ENCODE measurements at places on chromosomes 2 and 18. TPM values are rescaled to one million over a fixed set of nuclear protein-coding genes. Genes with fewer than 3 reads are reported as not detected.

The MEP1B gene
- not detected for total RNA-seq

The TMEM17 gene
- total RNA-seq = 3.6 TPM

The TXNDC2 gene
- total RNA-seq = 0.08 TPM

The PARD3B gene
- total RNA-seq = 20.1 TPM

The CD302 gene
- total RNA-seq = 36.5 TPM

The NOSTRIN gene
- total RNA-seq = 58.7 TPM

The SERPINB12 gene
- not detected for total RNA-seq

The LHCGR gene
- total RNA-seq = not detected

The LYPD1 gene
- 0.22 TPM for total RNA-seq

The CDH19 gene
- 1.1 TPM for total RNA-seq

The BOK gene
- total RNA-seq = 10.5 TPM

The IL36B gene
- total RNA-seq = not detected

- peak overlapping the region; percentile 81 for H3K4me3 ChIP-seq
- peaks cover 30% of the 10 kb centered on the region for H3K4me1 ChIP-seq
- no peaks in the 10 kb centered on the region for H3K36me3 ChIP-seq
- no peak overlapping the region for H3K27ac ChIP-seq
- DNase-seq = no peak
- no peaks in the 10 kb centered on the region for H3K27me3 ChIP-seq
Observed at GRCh38 chr2:69387770-69388481, 899 bp upstream of the GFPT1 start.

GRCh38 chr2:524442-524841, 152.8 kb downstream of the TMEM18 start:
- no peaks in the 10 kb centered on the region for H3K36me3 ChIP-seq
- H3K4me1 ChIP-seq = no peaks in the 10 kb centered on the region
- H3K4me3 ChIP-seq = no peak overlapping the region
- no peak overlapping the region for H3K27ac ChIP-seq
- H3K27me3 ChIP-seq = no peaks in the 10 kb centered on the region
- DNase-seq = no peak

GRCh38 chr2:18651842-18652774, 62.7 kb upstream of the NT5C1B start:
- DNase-seq = no peak
- H3K4me3 ChIP-seq = no peak overlapping the region
- H3K27ac ChIP-seq = no peak overlapping the region

- no peak overlapping the region for H3K4me3 ChIP-seq
- H3K27ac ChIP-seq = peak overlapping the region; percentile 78
Observed at GRCh38 chr18:49473721-49474120, 13.3 kb upstream of the DYM start.

DNA sequence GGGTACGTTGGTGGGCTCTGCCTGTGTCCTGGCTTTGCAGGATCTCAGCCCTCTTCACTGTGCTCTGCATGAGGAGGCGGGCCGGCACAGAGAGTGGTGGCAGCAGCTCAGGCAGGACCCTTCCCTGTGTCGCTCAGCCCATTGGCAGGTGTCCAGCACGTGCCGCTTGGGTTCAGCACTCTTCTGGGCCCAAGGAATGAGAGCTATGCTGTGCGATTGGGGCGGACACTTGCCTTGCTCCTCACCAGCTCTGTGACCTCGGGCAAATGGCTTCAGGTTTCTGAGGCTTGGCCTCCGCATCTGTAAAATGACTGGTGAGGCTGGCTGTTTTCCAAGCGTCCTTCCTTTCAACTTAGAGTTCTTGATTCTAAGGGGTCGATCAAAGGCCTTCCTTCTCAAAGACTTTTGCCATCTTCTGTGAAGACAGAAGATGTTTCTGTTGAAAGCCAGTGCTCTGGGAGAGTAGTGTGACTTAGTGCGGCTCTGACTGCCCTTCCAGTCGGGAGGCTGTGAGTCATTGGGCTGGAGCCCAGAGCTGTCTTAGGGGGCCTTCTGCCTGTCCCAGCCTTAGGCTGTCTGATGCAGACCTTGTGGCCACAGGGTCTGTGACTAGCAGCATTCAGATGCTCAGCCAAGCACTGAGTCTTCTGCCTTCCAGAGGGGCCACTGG, 35.6 kb downstream of the GLI2 start:
- no peaks in the 10 kb centered on the region for H3K4me1 ChIP-seq
- H3K36me3 ChIP-seq = no peaks in the 10 kb centered on the region
- peak; percentile 47 for DNase-seq
- H3K27ac ChIP-seq = no peak overlapping the region
- H3K4me3 ChIP-seq = no peak overlapping the region

DNA sequence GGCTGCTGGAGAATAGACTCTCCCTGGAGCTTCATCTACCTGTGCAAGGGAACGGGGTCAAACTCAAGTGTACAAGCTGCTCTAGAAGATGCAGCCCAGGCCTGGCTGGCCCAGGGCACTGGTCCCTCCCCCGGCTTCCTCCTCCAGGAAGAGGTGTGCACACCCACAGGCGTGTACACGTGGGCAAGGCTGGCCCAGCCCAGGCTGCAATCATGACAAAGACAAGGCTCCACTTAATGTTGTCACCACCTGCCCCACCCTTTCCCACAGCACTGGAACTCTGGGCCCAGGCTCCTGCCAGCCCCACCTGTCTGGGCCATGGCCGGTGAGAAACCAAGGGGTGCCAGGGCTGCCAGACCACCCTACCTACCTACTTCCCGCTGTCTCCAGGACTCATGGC, 29.6 kb upstream of the ALPP start:
- H3K27me3 ChIP-seq = peaks cover 48% of the 10 kb centered on the region
- H3K4me1 ChIP-seq = peaks cover 9% of the 10 kb centered on the region
- no peak overlapping the region for H3K4me3 ChIP-seq
- DNase-seq = no peak

DNA sequence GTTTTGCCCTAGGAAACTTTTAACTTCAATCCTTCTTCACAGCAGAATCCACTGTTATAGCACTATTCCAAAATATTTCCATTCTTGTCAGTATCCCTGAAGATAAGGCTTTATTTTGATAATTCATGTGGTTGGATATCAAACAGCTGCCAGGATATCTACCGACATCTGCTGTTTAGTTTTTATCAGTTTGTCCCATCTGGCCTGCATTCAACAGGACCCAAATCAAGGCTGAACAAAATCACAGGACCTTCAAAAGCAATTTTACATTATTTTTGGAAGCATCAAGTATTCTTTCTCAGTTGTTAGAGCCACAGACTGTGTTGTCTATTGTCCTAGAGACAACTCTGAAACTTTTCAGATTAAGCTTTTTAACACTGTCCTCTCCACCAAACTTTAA, 429.0 kb upstream of the PIK3C3 start:
- no peaks in the 10 kb centered on the region for H3K27me3 ChIP-seq
- H3K27ac ChIP-seq = no peak overlapping the region
- no peak overlapping the region for H3K4me3 ChIP-seq

- no peak overlapping the region for H3K4me3 ChIP-seq
- no peaks in the 10 kb centered on the region for H3K27me3 ChIP-seq
- no peaks in the 10 kb centered on the region for H3K4me1 ChIP-seq
- H3K27ac ChIP-seq = no peak overlapping the region
Observed at GRCh38 chr18:47283476-47283875, 32.0 kb upstream of the SKOR2 start.

DNA sequence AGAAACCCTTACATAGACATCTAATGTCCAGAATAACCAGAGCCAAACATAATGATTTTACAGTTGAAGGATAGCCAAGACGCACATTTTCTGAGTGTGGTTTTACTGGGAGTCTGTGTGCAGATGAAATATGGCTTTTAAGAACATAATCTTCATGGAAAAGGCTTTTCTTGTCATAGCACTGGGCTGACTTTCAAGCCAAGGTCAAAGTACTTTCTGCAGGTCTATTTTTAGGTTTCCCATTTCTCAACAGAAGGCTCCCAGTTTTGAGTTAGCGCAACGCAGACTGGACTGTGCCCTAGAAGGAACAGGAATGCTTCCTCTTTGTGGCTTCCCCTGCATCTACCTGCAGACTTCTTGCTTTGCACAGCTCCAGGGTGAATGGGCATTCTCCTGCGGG, 92.3 kb upstream of the UPP2 start:
- H3K36me3 ChIP-seq = no peaks in the 10 kb centered on the region
- H3K4me3 ChIP-seq = no peak overlapping the region
- DNase-seq = peak; percentile 19
- H3K4me1 ChIP-seq = peaks cover 10% of the 10 kb centered on the region
- no peaks in the 10 kb centered on the region for H3K27me3 ChIP-seq
- H3K27ac ChIP-seq = no peak overlapping the region

DNA sequence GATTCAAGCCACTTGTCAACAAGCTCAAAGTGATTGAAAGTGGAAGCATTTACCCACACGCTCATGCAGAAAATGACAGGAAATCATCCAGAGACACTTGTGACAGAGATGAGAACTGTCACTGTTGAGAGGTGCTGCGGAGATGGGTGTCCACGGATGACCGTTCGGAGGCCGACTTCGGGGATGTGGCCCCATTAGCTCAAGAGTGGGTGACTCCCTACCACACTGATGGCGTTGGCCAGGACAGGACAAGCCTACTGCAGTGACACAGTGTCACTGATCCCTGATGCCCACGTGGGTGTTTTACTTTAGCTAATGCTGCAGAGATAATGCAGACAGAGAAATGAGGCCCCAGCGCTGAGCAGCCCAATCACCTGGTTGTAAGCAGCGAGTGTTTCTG, 81.5 kb upstream of the YWHAQ start:
- no peak overlapping the region for H3K4me3 ChIP-seq
- no peaks in the 10 kb centered on the region for H3K4me1 ChIP-seq
- no peak for DNase-seq
- no peaks in the 10 kb centered on the region for H3K36me3 ChIP-seq

DNA sequence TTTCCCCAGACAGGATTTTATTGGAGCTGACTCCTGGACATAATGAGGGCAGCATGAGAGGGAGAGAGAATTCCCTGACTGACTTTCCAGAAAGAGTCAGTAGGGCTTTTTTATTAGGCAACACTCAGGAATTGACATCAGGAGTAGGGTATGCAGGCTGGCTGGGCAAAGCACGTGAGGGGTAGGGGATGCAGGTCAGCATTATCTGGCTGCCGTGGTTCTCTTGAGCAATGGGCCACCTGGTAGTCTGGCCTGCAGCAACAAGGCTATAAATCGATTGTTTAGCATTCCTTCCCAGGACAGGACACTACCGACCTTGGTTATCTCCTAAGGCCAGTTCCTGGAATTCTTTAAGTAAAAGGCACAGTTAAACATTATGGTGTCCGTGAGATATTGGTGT, 160.8 kb upstream of the AGAP1 start:
- H3K4me3 ChIP-seq = no peak overlapping the region
- H3K36me3 ChIP-seq = no peaks in the 10 kb centered on the region
- no peaks in the 10 kb centered on the region for H3K4me1 ChIP-seq
- no peaks in the 10 kb centered on the region for H3K27me3 ChIP-seq
- no peak for DNase-seq

GRCh38 chr2:43168016-43168369, 58.4 kb downstream of the ZFP36L2 start:
- H3K27me3 ChIP-seq = no peaks in the 10 kb centered on the region
- peaks cover 11% of the 10 kb centered on the region for H3K4me1 ChIP-seq
- peak overlapping the region; percentile 16 for H3K27ac ChIP-seq
- H3K4me3 ChIP-seq = no peak overlapping the region

DNA sequence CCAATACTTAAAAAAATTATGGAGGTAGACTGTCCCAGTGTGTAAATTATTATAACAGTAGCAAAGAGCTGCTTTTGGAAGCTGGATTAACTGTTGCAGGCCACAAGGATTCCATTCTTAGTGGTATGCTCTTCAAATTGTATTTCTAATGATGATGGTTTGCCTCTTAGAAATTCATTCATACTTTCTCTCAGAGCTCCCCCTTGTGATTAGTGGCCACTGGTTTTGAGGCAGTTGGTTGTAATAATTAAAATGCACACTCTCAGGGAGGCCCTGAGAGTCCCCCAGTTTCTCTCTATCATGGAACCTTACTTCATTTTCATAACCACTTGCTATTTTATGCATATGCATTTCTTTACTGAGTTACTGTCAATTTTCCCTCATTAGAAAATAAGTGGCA, 122.5 kb downstream of the PLA2R1 start:
- H3K4me1 ChIP-seq = no peaks in the 10 kb centered on the region
- H3K27ac ChIP-seq = no peak overlapping the region
- H3K36me3 ChIP-seq = no peaks in the 10 kb centered on the region
- no peak for DNase-seq
- no peaks in the 10 kb centered on the region for H3K27me3 ChIP-seq

- no peak overlapping the region for H3K27ac ChIP-seq
- DNase-seq = no peak
- no peaks in the 10 kb centered on the region for H3K4me1 ChIP-seq
- no peaks in the 10 kb centered on the region for H3K27me3 ChIP-seq
- H3K36me3 ChIP-seq = no peaks in the 10 kb centered on the region
Observed at GRCh38 chr2:25194576-25195122, 26.3 kb upstream of the POMC start.

DNA sequence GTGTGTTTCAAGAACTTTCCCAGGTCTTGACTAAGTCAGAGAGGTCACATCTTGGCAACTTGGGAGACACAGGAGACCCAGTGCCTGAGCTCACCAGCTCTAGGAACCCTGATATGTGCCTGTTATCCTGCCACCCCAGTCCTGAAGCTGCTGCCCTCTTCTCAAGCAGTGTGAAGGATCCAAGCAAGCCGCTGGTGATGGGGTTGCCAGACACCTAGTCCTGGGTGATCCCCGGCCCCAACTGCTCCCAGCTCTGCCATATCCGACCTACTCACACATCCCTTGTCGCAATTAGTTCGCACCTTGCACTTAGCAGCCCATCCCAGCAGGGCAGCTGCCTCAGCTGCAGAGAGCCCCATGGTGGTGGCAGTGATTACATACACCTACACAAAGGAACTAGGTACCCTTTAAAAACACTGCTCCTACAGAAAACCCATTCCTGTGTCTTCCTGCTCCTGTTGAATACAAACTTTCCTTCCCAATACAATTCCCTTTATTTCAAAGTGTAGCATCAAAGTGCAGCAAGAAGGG, 247.2 kb upstream of the RAB12 start:
- no peak overlapping the region for H3K27ac ChIP-seq
- peaks cover 3% of the 10 kb centered on the region for H3K4me1 ChIP-seq
- DNase-seq = no peak

- DNase-seq = no peak
- no peaks in the 10 kb centered on the region for H3K36me3 ChIP-seq
- H3K27ac ChIP-seq = no peak overlapping the region
- no peaks in the 10 kb centered on the region for H3K27me3 ChIP-seq
- no peak overlapping the region for H3K4me3 ChIP-seq
Observed at GRCh38 chr18:49846361-49846662, 33.0 kb upstream of the ACAA2 start.

DNA sequence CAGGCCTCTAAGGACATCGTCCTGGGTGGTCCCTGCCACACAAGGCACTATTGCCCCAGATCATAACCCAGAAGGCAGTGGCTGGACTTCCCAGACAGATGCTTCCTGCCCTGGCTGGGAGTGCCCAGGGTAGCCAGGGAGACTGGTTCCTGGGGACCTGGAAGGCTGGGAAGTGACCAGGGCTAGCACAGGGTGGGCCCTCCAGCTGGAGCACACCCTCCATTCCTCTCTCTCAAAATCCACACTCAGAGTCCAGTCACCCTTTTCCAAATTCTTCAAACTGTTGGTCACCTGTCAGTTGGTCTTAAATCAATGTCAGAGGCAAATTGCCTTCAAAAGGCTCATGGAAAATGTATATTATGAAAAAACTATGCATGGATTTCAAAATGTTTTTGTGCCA, 11.6 kb upstream of the TUBB6 start:
- no peak overlapping the region for H3K27ac ChIP-seq
- H3K27me3 ChIP-seq = no peaks in the 10 kb centered on the region
- no peak overlapping the region for H3K4me3 ChIP-seq
- no peak for DNase-seq
